ENCODE measurements at places on chromosomes 11 and 22.

DNA sequence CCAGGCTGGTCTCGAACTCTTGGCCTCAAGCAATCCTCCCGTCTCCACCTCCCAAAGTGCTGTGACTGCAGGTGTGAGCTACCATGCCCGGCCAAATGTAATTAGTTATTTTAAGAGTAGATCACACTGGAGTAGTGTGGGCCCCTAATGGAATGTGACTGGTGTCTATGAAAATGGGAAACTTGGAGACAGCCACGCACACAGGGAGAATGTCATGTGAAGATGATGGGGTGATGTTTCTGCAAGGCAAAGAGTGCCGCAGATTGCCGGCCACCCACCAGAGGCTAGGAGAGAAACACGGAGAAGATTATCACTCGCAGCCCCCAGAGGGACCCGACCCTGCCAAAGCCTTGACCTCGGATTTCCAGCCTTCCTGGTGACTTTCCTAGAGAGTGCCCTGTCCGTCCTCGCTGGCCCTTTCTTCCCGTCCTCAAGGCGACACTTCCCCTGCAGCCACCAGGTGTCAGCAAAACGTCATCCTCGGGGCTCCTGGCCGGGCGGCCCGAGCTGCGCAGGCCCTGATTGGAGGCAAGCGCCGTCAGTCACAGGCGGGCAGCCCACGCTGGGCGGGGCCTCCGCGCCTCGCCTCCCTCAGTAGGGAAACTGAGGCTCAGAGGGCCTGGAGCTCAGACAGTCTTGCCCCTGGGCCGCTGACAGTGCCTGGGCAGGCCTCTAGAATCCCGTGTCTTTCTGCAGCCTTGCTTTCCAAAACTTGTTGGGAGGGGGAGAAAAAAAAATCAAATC, 16.3 kb downstream of the CRYBB2 start:
- peak; percentile 71 for DNase-seq

DNA sequence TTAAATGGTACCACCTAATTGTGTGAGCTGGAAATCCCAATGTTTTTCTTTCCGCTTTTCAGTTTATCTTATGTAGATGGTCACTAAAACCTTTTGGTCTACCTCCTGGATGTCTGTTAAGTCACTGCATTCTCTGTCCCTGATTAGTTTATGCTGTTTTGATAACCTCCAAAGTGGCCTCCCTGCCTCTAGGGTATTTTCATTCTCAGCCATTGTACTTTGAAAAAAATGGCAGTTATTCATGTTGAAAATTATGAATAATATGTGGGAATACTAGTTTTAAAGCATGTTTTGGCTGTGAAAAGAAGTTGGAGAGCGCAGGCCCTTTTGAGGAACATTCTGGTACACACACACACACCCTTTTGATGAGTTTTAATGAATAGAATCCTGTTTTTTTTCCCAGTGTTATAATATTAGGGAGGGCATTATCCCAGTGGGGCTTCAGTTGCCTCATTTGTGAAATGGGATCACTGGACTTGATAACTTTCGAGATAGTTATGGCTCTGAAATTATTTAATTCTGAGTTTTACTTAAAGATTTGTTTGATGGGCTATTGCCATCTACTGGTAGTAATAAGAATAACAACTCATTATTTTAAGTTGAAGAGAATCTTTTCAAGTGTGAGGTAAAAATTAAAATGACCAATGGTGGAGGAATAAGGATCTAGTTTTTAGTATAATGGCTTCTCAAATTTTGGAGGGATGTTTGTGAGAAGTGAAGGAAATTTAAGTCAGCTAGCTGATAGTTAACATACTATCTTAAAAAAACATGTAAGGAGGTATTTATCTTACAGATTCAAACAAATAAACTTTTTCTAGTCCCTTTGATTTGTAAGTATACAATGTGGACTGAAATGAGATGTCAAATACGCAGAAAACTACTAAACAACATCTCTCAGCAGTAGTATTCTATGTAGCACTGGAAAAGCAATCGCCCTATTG, 3.9 kb downstream of the FDX1 start:
- no peak for DNase-seq

GRCh38 chr22:43256976-43257545, 70.1 kb upstream of the TTLL12 start:
- DNase-seq: no peak

DNA sequence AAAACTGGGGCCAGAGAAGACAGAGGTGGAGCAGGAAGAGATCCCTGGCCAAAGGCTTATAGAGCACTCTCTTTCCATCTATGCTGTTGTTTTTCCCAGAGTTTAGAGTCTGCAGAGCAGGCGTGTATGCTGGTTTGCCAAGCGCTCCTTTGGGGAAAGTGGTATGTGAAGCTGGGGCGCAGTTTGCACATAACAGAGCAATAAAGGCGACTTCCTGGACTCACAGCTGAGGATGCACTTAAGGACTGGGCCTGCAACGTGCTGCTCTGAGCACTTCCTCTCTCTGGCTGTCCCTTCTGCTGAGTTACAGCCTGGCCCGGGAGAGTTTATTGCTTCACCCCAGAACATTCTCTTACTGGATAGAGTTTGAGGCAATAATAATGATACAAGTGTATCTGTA, 41.7 kb downstream of the THAP12 start:
- DNase-seq: peak; percentile 72

DNA sequence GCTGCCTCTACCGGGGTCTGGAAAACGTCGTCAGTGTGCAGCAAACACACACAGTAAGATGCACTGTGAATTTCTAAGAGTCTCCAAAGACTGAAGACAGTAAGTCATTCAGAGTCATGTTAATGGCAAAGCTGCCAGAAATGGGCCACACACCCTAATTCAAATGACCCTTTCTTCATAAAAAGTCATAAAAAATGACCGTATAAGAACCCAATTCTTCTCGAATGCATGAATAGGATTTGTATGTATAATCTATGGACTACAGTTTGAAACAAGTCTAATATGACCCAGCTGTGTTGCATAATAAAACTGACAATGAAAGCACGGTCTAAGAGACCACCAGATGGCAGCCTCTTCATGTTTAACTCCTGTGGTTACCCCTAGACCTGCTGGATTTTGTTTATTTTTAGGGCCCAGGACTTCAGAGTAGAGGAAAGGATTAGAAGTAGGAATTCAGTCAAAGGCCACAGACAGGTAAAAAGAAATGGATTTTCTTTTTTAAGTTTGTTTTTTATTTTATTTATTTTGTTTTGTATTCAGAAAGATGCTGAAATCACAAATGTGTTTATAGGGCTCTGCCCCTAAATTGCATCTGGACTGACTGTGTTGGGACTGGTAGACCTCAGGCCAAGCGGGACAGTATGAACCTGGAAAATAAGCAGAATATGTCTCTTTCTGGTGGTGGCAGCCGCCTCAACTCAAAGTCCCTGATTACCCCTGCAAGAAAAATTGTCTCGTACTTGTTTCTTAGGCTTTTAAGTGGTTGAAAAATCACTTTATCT, 32.1 kb upstream of the SLC5A12 start:
- peak; percentile 68 for DNase-seq

DNA sequence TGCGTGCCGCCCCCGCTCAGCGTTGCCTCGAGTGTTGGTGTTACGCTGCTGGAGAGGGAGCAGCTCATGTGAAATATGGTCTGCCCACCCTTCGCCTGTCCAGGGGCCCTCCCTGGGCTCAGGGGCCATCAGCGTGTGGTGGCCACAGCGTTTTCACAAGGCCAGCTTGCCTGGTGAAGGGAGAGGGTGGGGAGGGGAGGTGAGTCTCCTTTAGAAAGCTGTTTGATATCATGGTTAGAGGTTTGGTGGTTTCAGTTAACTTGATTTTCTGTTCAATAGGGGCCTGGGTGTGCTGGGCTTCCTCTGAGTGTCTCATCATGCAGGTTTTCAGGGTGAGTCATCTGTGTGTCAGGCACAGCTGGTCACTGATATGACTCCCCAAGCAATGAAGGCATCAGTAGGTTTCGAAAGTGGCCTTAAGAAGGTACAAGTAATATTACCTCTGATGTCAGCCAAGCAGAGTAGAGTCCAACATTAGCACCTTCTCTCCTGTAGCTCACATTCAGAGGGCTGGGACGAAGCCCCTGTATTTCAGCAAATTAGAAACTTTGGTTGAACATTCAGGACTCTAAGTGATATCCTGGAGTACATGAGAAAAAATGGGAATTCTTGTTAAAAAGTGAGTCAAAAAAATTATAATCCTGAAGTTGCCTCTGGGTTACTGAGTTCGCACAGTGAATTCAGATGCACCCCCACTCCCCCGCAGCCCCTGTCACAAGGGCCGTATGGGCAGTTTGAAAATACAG, 172.5 kb downstream of the TBC1D22A start:
- DNase-seq: no peak

DNA sequence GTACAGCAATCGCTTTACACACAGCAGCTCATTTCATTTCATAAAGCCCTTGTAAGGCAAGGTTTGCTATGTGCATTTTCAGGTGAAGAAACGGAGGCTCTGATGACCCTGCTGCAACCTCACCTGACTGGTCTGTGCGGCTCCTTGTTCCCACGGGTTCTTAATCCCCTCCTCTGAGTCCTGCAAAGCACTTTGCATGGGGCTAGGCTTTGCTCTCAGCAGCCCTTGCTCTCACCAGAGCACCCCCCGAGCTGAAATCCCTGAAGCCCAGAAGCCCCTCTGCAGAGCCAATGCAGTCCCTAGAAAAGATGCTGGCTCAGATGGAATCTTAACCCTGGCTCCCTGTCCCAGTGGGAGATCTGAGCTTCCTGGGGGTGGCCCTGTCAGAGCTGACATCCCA, 11.0 kb upstream of the APOL6 start:
- DNase-seq: peak; percentile 22

GRCh38 chr22:24120044-24120443, 61.2 kb upstream of the SUSD2 start:
- no peak for DNase-seq

GRCh38 chr11:19691815-19692500, 20.7 kb upstream of the NAV2 start:
- no peak for DNase-seq

DNA sequence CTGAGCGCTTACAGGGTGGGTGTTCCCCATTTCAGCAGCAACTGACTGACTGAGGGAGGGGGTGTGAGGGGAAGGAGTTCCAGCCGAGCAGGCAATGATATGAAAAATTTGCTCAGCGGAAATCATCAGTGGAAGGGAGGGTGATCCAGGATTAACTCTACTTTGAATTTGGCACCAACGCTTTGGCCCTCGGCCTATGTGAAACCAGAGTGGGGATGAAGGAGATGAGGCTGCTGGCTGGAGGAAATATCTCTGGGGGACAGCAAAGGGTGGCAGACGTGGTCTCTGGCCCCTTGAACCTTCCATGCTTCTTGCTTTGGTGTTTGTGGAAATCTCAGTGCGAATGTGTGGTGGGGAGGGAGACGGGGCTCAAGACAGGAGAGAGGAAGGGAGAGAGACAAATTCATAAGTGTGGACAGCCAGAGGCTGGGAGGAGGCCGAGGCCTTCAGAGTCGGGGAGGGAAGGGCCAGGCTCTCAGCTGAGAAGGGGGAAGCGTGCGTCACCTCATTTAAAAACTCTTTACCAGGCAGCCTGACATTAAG, 83.6 kb downstream of the FDX1 start:
- no peak for DNase-seq

- DNase-seq: no peak
Observed at GRCh38 chr11:64564947-64565889, 25.8 kb upstream of the SLC22A12 start.

DNA sequence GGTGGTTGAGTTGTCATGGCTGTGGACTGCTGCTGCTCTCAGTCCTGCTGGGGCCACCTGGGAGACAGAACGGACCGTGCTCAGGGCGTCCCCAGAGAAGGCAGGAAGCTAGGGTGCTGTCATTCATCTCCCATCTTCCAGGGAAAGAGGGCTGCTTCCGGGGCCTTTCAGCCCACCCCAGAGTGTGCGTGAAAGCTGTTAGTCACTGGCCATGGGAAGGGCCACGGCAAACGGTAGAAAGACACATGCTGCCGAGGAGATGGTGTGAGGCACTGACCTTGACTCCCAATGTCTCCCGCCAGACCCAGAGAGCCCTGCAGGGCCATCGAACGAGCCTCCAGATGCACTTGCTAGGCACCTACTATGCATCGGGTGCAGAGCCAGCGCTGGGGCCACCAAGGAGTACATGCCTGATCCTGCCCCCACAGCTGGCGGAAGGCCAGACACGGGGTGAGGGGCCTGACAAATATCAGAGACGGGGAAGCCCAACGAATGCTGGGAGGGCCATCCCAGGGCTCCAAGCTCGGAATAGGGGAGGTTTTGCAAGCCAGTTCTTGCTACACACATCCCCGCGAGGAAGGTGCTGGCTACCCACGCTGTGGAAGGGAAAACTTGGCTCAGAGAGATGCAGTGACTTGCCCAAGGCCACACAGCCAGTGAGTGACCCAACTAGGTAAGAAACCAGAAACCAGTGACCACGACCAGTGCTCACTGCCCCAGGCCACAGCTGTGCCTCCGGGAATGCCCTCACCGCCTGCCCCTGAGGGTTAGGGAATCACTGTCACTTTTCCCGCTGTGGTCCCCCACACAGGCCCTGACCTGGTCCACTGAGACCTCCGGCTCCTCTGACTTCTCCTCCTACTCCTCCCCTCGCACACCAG, 10.1 kb downstream of the RAC2 start:
- DNase-seq: no peak

DNA sequence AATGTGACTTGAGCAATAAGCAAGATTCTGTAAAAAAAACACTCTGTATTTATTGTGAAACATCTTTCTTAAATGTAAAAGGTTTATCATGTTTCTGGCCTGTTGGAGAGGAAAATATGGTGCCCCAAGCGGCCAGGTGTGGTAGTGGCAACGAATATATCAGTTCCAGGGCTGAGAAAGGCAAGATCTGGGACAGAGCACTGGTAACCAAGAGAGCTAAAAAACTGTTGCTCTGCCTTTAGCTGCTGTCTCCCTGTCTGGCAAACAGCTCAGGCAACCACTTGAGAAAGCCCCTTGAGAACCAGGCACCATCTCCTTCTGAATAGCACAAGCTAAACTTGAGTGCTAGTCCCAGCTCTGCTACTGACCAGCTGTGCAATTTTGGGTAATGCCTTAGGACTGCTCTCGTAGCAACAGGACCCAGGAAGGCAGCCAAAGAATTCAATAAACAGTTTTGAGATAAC, 129.9 kb downstream of the KCNC1 start:
- no peak for DNase-seq

- no peak for DNase-seq
Observed at GRCh38 chr11:87739766-87740165, 435.5 kb downstream of the RAB38 start.

DNA sequence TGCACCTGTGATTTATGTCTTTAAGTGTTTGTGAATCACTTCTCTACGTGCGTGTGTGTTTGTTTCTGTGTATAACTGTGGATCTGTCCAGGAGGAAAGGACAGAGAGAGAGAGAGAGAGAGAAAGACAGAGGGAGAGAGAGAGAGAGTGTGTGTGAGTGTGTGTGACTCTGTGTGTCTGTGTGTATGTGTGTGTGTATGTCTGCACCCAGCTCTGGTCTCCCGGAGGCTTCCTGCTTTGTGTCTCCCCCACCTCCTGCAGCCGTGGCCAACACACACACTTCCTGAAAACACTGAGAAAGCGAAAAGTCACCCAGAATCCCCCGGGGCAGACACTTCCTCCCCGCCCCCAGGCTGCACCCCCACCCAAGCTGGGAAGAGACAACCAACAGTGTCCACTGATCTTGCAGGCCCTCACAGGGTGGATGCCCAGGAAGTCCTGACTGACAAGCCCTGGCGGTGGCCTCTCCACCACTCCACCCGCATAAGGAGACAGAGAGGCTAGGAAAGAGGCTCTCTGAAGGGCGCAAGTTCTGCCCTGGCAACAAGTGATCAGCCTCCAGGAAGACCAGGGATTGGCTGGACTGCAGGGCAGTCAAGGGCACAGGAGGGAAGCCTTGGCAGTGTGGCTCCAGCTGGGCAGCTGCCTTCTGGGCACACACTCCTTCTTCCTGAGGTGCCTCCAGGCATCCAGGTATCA, 30.0 kb downstream of the ARAP1 start:
- DNase-seq: peak; percentile 90

- DNase-seq: no peak
Observed at GRCh38 chr11:96658436-96658835, 268.6 kb downstream of the JRKL start.

- DNase-seq: no peak
Observed at GRCh38 chr11:111571829-111572501, 30.3 kb upstream of the SIK2 start.
